ENCODE measurements at places on chromosomes 5 and 9.

- DNase-seq = no peak
Measured at GRCh38 chr5:76983468-76983867, 30.6 kb downstream of the CRHBP start.

DNA sequence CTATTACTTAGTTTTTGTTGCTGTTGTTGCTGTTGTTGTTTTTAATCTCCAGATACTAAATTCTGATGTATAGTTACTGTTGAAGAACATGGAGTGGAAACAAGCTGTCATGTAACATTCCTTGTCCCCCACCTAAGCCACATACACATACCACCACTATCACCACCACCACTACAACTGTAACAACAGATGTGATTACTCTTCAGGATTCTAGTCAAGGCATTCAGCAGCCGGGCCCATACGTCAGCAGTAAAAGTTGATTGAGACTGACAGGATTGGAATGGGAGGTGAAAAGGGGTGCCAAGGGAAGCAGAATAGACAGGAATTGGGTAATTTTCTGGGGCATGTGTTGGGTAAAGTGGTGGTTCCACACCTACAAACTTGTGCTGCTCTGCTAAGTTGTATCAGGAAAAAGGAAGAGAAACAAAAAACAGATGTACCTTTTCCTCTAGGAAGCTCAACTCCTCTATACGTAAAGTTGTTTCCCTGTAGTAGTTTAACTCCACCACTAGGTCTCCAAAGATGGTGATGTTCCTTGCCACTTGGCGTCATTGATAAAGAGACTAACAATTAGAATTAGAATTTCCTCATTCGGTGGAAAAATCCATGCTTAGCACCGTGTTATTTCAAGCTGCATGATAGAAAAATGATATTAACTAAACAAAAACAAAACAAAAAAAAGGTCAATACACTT is 138.6 kb downstream of the ARRDC3 start:
- no peak for DNase-seq

DNA sequence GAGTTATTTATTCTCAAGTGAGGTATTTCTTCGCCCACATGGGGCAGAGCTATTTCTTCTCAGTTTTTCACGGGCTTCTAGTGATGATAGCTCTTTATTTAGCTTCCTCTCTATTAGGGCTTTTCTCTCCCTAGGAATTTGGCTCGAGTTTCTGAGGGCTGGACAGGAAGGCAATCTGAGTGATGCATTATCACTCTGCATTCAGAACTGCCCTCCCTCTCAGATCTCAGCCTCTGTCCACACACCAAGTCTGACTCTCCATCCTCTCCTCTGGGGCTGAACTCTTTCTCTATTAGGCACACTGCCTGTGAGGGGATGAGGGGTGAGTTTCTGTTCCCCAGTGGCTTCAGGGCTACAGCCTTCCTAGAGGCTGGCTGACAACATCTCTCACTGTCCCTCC is 14.9 kb upstream of the SCAMP1 start:
- no peak for DNase-seq

DNA sequence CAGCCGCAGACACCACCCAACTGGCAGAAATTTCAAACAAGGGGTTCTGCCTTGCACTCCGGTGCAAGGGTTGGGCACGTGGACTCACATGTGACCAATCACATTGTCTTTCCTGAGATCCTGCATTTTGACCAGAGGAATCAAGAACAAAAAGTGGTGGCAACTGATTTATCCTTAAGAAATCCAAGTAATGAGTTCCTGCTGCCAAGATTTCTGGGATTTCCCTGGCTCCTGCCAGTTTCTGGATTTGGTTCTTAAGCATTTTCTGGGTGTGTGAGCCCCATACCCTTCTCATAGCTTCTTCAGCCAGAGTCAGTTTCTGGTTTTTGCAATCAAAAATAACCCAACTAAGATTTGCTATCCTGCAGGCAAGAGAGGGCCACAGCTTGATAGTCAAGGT is 17.4 kb upstream of the KCNIP1 start:
- no peak for DNase-seq

GRCh38 chr9:22143799-22144625 is 134.9 kb upstream of the CDKN2B start:
- no peak for DNase-seq

- no peak for DNase-seq
Measured at GRCh38 chr5:178820001-178820400, 39.8 kb upstream of the ZNF354B start.

- no peak for DNase-seq
Measured at GRCh38 chr9:120713257-120714087, 798 bp downstream of the MEGF9 start.

DNA sequence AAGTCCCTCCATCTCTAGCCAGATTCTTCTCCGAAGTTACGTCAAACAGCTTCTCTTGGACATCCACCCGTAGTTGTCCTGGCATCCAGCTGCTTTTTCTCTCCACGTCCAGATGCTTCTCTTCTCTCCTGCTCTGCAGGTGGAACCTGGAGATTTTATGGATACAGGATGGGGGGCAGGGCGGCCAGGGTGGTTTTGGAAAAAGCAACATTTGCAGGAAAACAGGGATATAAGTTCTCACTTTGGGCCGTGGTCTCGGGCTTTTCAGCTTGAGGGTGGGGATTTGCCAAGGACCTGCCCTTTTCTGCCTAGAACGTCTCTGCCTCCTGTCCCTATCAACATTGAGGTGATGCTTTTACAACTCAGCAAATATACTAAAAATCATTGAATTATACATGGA is 1941.6 kb upstream of the C9orf72 start:
- no peak for DNase-seq

GRCh38 chr5:56558131-56558745 is 257.1 kb upstream of the MAP3K1 start:
- no peak for DNase-seq

DNA sequence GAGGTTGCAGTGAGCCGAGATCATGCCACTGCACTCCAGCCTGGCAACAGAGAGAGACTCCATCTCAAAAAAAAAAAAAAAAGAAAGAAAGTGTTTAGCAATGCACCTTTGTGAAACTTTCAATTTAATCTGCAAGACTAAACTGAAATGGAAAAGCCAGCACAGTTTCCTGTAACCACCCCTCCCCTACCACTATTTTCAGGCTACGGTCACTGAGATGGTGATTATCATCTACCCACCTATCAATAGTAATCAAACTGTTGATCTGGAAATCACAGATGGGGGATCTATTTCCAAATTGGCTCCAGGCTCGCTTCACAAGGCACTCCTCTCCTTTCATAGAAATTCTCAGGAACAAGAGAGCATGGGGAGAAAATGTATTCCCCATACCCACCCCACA is 30.6 kb upstream of the IL7R start:
- DNase-seq = no peak

DNA sequence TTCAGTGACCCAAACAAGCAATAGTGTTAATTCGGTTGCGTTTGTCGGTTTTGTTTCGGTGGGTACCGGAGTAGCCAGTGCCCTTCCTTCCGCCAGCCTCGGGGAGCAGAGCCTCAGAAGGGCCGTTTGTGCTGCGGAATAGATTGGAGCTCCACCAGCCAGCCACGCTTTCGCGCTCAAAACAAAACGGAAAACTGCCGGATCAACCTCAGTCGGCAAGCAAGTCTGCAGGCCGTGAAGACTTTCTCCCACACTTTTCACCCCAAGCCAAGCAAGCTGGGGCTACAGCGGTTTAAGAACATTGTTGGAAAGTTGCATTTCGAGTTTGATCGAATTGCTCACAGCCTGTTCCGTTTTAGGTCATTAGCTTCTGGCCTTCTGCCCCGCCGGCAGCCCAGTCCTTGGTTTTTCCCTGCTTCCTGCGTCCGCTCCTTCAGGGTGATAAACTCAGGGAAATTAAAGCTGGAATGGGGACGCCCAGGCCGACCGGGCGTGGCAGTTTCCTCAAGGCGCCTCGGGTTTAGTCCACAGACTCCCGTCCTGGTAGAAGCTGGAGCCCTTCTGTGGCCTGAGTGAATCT is 803 bp upstream of the CCNO start:
- DNase-seq = no peak

DNA sequence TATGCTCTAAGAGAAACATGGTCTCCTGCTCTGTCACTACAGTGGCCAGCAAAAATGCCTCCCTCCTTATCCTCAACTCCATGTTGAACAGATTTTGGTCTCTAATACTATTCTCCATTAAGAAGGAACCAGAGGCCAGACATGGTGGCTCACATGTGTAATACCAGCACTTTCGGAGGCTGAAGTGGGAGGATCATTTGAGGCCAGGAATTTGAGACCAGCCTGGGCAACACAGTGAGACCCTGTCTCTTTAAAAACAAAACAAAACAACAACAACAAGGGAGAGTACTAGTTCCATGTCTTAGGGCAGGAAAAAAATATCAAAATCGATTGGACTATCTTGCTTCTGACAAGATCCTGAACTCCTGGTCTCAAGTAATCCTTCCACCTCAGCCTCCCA is 14.6 kb downstream of the INIP start:
- no peak for DNase-seq
